ENCODE measurements at places on chromosomes 5 and 9. TPM values are rescaled to one million over a fixed set of nuclear protein-coding genes. Genes with fewer than 3 reads are reported as not detected.

The KIAA0825 gene
- 0.48 TPM for total RNA-seq

The RANBP3L gene
- total RNA-seq = not detected

The CAMK4 gene
- total RNA-seq = not detected

The GRIN3A gene
- total RNA-seq = not detected

The SH3GL2 gene
- 0.05 TPM for total RNA-seq

The FBP2 gene
- total RNA-seq = 0.06 TPM
